ENCODE measurements at places on chromosomes 13 and 19.
A peak's percentile ranks its signal among the peaks of the same experiment; 100 is the strongest.

- no peak for DNase-seq
These were observed 324.5 kb upstream of the NBEA start for GRCh38 chr13:34617473-34618083.

DNA sequence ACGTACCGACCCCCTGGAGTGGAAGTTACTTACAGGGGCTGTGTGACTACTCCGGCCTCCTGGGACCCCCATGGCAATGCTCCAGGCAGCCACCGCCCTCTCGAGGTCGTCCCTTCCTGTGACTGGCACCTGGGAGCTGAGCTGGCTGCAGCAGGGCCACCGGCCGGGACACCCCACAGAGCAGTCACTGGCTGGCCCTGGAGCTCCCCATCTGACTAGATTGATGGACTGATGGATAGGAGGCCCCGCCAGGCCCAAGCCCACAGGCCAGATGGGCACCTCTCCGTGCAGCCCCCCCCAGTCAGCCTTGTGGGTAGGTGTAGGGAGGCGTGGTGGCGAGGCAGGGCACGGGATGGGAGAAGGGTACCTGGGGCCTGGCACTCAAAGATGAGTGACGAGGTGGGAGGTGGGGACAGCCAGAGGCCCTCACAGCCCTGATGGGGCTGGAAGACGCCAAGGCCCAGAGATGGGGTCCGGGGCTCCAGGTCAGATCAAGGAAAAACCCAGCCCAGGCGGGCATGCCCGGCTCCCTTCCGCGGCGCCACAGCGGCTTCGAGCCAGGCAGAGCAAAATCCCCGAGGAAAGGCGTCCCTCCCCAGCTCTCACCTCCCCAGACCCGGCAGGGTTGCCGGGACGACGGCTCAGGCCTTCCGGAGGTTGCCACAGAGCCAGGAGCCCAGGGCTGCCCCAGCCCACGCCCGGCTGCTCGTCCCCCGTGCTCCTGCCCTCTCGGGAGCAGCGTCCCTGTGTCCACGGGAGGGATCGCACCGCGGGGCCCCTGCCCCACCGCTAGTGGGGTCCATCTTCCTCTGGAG, 8.4 kb downstream of the SLC39A3 start:
- no peak for DNase-seq

- no peak for DNase-seq
These were observed 14.2 kb upstream of the PTBP1 start for GRCh38 chr19:782878-783668.

DNA sequence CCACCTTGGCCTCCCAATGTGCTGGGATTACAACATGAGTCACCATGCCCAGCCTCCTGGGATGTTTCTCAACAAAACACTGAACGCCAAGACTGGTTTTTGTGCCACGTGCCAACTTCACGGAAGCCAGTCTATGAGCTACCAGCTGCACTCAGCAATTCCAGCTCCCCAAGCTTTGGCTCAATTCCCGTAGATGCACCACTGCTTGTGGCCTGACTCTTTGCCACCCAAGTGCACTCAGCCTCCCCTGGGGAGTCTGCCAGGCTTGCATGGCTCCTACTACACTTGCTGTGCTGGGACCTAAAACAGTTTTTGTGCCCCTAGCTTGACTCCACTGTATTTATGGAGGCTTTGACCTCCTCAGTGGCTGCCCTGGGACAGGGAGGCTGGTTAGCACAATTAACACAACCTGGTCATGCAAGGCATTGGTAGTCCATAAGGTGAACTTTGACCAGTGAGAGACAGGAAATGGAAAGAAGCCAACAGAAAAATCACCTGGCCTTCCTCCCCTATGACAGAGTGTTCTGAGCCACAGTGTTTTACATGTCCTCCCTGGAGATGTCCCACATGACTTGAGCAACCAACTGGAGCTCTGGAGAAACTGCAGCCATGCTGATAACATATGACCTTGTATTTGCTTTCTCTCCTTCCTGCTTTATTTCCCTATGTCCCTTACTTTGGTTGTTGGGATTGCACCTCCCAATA, 1173.1 kb downstream of the UQCRFS1 start:
- DNase-seq, result no peak

DNA sequence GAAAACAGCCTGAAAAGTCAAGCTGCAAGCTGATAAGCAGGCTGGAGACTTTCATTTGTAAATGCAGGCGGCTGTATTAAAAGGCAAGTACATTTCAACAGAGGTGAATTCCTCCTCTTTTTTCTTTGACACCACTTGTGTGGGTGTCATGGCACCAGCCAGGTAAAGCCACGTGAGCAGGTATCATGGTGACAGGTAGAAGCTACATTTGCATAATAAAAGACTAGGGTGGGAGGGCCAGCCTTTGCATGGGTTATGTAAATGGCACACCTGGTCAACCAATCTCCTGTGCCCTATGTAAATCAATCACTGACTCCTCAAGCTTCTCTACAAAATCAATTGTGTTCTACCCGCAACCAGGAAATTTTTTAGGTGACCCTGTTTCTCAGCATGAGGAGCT, 68.2 kb downstream of the ZNF100 start:
- no peak for DNase-seq

GRCh38 chr13:37539976-37540605, 58.5 kb downstream of the POSTN start:
- no peak for DNase-seq

DNA sequence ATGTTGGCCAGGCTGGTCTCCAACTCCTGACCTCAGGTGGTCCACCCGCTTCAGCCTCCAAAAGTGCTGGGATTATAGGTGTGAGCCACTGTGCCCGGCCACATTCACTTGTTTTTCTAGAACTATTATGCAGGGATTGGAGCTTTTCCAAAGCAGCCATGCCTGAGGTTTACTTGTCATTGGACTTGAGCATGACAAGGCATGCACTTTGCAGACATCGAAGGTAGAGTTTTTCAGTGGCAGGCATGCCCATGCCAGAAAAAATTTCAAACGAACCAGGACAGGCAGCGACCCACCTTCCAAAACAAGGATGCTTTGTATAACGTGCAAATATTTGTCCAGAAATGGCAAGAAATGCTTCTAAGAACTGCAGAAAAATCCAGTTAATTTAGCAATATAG, 17.7 kb downstream of the PNMA8A start:
- DNase-seq, result no peak

DNA sequence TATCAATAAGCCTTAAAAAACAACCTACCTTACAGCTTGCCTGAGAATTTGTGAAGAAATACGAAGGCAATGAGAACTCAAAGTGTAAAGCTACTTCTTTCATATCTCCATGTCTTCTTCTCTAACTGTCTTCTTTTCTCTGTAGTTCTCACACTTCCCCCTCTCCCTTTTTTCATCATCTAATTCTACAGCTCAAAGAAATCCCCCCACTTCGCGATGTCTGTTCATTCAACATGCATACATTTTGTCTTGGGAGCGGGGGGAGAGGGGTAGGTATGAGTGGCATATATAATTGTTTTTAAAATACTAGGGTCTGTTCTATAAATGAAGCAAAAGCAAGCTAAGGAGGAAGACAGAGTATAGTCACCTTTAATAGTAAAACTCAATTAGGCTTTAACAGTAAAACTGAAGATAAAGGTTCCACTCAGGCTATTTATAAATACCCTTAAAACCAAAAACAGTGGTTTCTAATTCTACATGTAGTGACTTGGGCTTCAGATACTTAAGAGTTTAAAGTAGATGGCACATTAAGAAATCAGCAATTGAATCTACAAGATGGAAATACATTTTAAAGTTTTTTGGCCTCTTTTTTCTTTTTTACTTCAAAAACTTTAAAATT, 106.9 kb downstream of the KLF12 start:
- no peak for DNase-seq

GRCh38 chr19:52115526-52116053, 20.0 kb upstream of the ZNF841 start:
- no peak for DNase-seq

GRCh38 chr19:17633700-17634099, 54.5 kb downstream of the UNC13A start:
- DNase-seq, result no peak

DNA sequence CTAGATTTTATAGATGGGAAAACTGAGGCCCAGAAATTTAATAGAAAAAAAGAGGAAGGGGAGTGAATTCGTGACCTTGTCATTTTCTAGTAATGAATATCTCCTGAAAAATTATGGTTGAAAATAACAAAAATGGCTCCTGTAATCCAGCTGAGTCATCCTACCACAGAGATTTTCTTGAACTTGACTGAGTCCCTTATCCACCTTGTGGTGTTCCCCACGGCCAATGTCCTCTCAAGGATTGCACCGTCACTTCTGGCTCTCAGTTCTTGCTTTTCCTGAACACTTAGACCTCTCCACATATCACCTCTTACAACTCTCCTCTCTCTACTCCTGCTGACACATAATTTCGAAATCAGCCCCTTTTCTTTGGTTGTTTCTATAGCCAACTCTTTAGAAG, 1.2 kb upstream of the KATNAL1 start:
- DNase-seq, result peak; percentile 66

- DNase-seq, result no peak
These were observed 22.5 kb downstream of the SAFB start for GRCh38 chr19:5645409-5645808.

GRCh38 chr13:48383384-48383783, 29.5 kb downstream of the LPAR6 start:
- no peak for DNase-seq

- DNase-seq, result no peak
These were observed 21.4 kb upstream of the TCF3 start for GRCh38 chr19:1673645-1674292.

DNA sequence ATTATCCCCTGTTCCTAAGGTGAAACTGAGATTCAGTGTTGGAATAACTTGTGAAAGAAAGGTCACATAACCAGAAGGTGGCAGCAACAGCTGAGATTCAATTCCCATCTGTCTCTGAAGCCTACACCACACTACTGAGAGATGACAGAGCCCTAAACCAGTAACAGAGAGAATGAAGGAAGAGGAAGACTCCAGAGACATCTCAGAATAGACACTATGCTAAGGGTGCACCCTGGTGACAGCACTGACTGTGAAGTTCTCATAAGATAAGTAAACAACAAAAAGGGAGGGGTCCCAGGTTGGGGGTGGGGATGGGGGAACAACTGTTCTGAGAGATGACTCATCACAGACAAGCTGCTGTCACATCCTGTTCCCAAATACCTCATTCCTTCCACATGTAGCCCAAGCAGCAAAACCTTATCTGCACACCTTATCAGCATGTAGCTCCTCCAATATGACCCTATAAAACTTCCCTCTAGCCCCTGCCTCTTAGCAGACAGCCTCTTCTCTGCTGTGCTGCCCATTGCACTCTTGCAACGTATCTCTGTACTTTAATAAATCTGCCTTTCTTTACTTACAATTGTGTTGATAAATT, 46.5 kb downstream of the UTP14C start:
- DNase-seq, result no peak

GRCh38 chr19:58170860-58171259, 12.0 kb upstream of the ZNF274 start:
- DNase-seq, result no peak

DNA sequence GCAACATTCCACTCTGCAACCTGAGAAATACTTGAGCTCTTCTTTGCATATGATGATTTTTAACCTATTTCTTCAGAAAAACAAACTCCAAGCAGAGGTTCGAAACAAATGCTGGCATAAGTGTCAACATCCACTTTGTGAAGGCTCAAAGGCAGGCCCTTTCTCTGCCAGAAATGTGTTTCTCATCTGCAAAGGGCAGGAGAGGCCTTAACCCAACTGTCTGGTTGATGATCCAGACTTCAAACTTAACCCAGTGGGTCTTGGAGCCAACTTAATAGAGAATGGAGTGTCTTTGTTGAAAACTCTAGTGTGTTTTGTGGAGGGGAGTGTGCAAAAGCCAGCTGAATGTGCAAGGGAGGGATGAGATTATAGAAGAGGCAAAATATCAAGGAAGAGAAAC, 28.3 kb upstream of the ZNF507 start:
- DNase-seq, result no peak

- DNase-seq, result no peak
These were observed 822 bp upstream of the RFXAP start for GRCh38 chr13:36817996-36818803.

GRCh38 chr13:75660694-75661093, 24.6 kb downstream of the LMO7 start:
- no peak for DNase-seq

DNA sequence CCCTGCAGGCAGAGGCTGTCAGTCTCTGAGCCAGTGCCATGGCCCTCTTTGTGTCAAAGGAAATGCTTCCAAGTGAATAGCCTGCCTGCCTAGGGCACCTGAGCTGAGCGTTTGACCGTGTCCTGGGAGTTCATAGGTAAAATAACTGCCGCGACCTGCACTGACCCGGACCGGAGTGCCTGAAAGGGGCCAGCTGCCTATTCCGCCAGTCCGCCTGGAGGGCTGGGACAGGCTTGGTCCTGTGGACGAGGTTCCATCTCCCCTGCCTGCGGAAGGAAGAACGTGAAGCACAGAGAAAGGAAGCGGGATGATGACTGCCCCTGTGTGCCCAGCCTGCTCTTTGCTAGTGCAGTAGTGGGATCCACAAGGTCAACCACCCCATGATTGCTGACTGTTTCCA, 17.5 kb upstream of the ZNF492 start:
- no peak for DNase-seq

GRCh38 chr19:18279516-18280246, 1.7 kb downstream of the JUND start:
- peak; percentile 98 for DNase-seq

- no peak for DNase-seq
These were observed 2.7 kb downstream of the TBC1D4 start for GRCh38 chr13:75479102-75479740.

- no peak for DNase-seq
These were observed 34.3 kb upstream of the TNFSF11 start for GRCh38 chr13:42539670-42540069.

DNA sequence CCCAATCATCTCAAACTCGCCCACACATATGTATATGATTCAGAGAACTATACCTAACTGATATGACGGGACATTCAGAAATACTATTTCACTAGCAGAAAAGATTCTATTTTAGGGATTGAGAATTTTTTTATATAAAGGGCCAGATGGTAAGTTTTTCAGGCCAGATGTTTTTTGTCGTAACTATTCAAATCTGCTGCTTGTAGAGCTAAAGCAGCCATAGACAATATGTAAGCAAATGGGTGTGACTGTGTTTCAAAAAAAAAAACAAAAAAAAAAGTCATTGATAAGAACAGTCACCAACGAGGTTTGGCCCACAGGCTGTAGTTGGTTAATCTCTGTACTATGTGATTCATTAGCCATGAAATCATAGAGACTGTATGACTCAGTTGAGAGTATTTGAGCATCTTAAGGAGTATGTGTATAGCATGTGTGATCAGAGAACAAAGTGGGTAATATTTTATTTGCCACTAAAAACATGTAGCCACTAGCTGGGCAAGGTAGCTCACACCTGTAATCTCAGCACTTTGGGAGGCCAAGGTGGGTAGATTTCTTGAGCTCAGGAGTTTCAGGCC, 2724.7 kb downstream of the PCDH9 start:
- no peak for DNase-seq

GRCh38 chr19:16227837-16228636, 30.3 kb downstream of the AP1M1 start:
- DNase-seq, result no peak

All from hematopoietic multipotent progenitor cell treated with erythropoietin and hydrocortisone succinate and interleukin-3 and kit ligand, for 17 days (in vitro differentiated cells).